ENCODE measurements at places on chromosomes 1 and 21. TPM values are rescaled to one million over a fixed set of nuclear protein-coding genes. Genes with fewer than 3 reads are reported as not detected.

CYP4A22 gene
- 0.15 TPM for total RNA-seq

REN gene
- total RNA-seq, result not detected

ARHGAP29 gene
- 40.2 TPM for total RNA-seq

RHOU gene
- 17.7 TPM for total RNA-seq

LYPD8 gene
- not detected for total RNA-seq

DCDC2B gene
- not detected for total RNA-seq

KPRP gene
- total RNA-seq, result not detected

FAM151A gene
- not detected for total RNA-seq

ELOA gene
- 32.2 TPM for total RNA-seq

ETNK2 gene
- 7.5 TPM for total RNA-seq

OLFML2B gene
- total RNA-seq, result 44.1 TPM

HAPLN2 gene
- total RNA-seq, result not detected

CAMSAP2 gene
- total RNA-seq, result 21.0 TPM

RRP1 gene
- total RNA-seq, result 12.8 TPM

ARHGEF16 gene
- not detected for total RNA-seq

KCNJ9 gene
- total RNA-seq, result not detected

NBPF10 gene
- total RNA-seq, result 1.9 TPM

TRIM58 gene
- not detected for total RNA-seq

OR2T2 gene
- total RNA-seq, result not detected

RPTN gene
- not detected for total RNA-seq

LRRC3 gene
- 3.2 TPM for total RNA-seq

AMY1C gene
- total RNA-seq, result not detected

MOV10 gene
- total RNA-seq, result 29.4 TPM

UBE2U gene
- not detected for total RNA-seq

ZNF326 gene
- 5.5 TPM for total RNA-seq

SV2A gene
- 0.87 TPM for total RNA-seq

MANEAL gene
- total RNA-seq, result 0.81 TPM

RSBN1 gene
- total RNA-seq, result 10.8 TPM

ZYG11A gene
- 0.78 TPM for total RNA-seq

TMEM52 gene
- not detected for total RNA-seq

ASPM gene
- 2.9 TPM for total RNA-seq

THEM4 gene
- 19.1 TPM for total RNA-seq

KCNT2 gene
- total RNA-seq, result 6.2 TPM

CLDN8 gene
- not detected for total RNA-seq

CYP4X1 gene
- 13.3 TPM for total RNA-seq

TARS2 gene
- 12.0 TPM for total RNA-seq

CRYAA gene
- not detected for total RNA-seq

SPATA21 gene
- total RNA-seq, result not detected

Measured in cardiac ventricle fibroblast (primary cell).